Muscle of leg (tissue), 16 donors: ENCODE measurements at places on chromosomes 7 and 10.
A peak's percentile ranks its signal among the peaks of the same experiment; 100 is the strongest.

- peak; percentile 36 for DNase-seq
Observed at GRCh38 chr7:55381189-55381588, 16.1 kb downstream of the LANCL2 start.

DNA sequence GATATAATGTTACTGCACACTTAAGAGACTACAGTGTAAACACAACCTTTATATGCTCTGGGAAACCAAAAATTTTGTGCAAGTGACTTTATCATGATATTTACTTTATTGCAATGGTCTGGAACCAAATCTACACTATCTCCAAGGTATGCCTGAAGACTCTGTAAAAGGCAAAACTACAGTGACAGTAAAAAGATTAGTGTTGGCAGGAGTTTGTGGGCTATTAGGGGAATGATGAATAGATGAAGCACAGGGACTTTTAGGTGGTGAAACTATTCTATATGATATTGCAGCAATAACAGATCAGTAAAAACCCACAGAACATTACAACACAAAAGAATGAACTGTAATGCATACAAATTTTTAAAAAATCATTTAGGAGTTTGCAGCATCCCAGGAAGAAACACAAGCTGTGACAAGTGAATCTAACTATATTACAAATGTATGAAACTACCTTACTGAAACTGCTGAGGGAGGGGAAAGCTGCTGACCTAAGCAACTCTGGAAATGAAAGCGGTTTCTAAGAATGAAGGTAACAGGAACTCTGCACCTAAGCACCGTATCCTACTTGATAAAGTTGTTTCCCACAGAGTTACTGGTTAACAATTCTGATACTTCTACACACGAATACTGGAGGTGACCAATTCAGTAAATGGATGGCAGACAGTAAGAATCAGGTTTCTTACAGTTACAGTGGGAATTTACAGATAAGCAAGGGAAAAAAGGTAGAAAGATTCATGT is 82.6 kb downstream of the ATE1 start:
- DNase-seq = no peak

DNA sequence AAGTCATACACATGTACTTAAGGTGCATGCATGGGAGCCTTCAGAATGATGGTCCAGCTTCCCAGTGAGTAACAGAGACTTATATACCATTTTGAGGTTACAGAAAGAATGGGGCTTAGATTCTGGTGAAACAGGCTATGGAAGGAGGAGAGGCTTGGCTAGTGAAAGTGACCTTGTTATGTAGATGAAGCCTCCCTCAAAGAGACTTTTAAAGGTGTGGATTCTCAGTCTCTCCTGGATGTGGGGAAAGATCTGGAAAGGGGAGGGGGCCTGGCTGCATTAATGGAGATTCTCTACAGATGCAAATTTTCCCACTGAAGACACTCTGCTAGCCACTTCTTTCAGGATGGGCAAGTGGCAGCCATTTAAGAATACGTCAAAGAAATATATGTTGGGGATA is 5.5 kb downstream of the RASSF4 start:
- no peak for DNase-seq

GRCh38 chr7:23380556-23380955 is 81.4 kb downstream of the MALSU1 start:
- DNase-seq = no peak

DNA sequence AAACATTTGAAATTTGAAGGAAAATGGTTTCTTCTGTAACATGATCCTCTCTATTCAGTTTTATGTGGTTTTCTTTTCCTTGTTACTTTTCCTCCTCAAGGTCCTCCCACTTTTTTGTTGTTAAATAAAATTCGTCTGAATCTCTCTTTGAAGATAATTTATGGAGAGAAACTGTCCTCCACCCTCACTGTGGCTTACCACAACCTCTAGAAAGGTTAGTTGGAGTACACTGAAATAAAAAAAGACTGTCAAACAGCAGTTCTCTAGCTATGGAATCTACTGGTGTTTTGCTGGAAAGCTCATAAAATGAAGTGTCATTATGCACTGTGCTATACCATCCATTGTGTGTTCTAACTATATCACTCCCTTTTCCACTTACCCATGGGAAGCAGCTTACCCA is 189.4 kb downstream of the HDAC9 start:
- no peak for DNase-seq

DNA sequence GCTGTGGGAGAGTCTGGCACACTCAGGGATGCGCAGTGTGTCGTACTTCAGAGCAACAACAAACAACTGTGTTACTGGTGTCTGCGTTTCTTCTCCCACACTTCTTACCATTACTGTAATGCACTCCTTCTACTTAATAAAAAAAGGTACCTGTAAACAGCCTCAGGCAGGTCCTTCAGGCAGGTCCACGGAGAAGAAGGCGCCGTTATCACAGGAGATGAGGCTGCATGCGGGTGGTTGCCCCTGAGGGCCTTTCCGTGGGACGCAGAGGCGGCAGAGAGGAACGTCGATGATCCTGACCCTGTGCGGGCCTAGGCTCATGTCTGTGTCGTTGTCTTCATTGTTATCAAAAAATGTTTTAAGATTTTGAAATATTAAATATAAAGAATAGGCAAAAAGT is 29.4 kb downstream of the NKX6-2 start:
- no peak for DNase-seq

GRCh38 chr7:128774921-128775320 is 673 bp downstream of the OPN1SW start:
- DNase-seq = no peak

- DNase-seq = no peak
Observed at GRCh38 chr7:17446340-17446739, 147.9 kb downstream of the AHR start.

DNA sequence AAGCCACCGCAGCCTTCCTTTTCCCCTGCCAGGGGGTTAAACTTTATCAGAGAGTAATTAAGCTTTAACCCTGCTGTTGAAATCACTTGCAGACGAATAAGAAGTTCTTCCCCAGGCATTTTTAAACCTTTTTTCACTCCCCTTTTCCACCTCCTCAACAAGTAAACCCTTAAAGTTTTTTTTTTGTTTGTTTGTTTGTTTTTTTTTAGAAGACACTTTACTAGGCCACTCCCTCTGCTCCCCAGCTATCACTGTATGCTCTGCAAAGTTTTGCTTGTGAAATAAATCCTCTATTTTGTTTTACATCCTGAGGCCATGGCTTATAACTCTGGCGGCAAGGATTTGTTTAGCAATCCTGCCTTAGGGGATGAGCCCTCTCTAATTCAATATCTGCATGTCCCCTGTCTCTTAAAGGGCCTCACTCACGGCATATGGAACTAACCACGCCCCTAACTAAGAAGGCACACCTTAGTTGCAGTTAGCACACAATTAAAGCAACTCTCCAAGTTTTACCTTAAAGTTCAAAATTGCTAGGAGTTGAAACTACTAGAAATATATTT is 1354.7 kb upstream of the LRRTM3 start:
- DNase-seq = peak; percentile 26

- no peak for DNase-seq
Observed at GRCh38 chr7:88338503-88338902, 31.8 kb upstream of the STEAP4 start.

DNA sequence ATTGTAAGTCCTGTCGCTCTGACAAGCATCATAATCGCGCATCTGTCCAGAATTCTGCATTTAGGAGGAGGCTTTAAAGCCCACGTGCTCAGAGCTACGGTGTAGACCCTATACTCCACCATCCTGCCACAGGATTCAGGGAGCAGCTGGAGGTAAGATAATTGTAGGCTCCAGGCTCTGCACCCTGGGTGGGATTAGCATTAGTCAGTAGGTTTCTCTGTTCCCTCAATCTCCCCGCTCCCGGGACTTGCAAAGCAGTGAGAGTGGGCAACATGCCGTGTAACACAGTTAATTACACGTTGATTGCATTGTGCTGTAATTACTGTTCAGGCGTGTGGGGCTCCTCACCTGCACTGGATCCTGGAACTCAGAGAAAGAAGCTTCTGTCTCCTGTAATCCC is 89.3 kb upstream of the CUX1 start:
- DNase-seq = no peak

GRCh38 chr7:98733036-98733435 is 116.0 kb downstream of the NPTX2 start:
- DNase-seq = no peak

GRCh38 chr7:17056491-17057142 is 174.8 kb upstream of the AGR3 start:
- no peak for DNase-seq

- DNase-seq = no peak
Observed at GRCh38 chr10:76133597-76134255, 702.3 kb downstream of the LRMDA start.
